ENCODE measurements at places on chromosomes 4 and X.

GRCh38 chrX:44580466-44580865 lies 37.8 kb upstream of the FUNDC1 start:
- no peak for DNase-seq

DNA sequence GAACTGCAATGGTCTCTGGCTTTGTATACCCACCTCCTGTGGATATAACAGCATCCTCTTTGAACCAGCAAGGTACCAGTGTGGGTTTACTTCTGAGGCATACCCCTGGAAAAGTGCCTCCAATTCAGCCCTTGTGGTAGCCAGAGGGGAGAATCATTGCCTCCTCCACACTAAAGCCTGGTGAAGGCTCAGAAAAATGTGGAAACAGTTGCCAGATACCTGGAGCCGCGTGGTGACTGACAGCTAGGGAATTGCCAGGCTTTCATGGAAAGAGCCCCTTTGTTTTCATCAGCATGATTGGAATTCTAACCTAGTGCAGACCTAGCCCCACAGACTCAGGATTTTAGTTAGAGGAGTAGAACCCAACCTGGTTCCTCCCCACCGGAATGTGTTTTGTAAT lies 168.6 kb upstream of the KLF3 start:
- DNase-seq, result no peak

DNA sequence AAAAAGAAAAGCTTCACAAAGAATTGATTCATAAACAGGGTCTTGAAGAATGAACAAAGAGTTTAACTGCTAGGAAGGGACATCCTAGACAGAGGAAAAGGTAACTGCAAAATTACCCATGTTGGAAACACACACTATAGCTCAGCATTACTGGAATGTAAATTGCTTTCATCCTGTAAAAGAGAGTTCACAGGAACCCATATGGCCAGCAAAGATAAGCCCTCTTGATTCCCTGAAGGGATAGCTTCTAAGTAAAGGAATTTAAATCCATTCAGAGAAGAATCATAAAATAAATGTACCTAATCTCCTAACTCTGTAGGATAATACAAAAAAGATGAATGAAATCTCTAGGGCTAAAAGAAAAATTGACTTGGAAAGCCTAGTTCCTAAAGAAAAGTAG lies 107.1 kb upstream of the INTU start:
- no peak for DNase-seq

- no peak for DNase-seq
These were observed 27.4 kb downstream of the GAB1 start for GRCh38 chr4:143364063-143364462.

- peak; percentile 42 for DNase-seq
These were observed at the start of gene TADA2B for GRCh38 chr4:7043284-7044136. TSS of gene TADA2B (plus strand) at chr4:7043372. CDS start at chr4:7043580, 208 bp downstream.

- no peak for DNase-seq
These were observed 117.5 kb downstream of the ZNF330 start for GRCh38 chr4:141338238-141338637.

DNA sequence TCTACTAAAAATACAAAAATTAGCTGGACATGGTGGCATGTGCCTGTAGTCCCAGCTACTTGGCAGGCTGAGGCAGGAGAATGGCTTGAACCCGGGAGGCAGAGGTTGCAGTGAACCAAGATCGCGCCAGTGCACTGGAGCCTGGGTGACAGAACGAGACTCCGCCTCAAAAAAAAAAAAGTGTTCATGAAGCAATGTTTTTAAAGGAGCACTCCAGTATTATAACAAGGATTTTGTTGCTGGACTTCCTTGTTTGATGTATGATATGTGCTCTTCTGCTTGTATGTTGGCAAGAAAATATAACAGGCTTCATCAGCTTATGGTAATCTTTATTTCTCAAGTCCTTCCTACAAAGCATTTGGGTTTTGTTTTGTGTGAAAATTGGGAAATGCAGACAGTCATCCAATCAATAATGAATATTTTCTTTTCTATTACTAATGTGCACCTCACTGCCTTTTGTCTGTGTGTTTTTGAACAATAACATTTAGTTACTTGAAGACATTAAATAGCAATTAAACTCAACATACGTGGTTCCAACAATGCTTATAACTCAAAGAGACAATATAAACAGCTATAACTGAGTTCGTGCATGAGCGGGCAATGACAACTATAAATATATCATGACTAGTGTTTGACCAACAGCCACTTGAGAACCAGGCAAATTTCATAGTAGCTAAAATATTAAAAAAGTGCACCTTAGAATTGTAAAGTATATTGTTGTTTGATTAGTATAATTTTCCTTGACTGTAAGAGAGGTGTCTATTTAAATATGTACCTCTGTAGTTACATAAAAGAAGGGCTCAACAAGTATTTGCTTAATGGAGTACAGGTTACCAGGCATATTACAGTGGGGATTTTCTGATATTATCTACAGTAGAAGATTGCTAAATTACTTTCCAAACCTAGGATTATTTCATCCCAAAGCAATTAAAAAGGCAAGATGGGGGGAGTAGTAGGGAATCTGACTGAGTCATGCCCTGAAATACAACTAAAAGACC lies 210.7 kb downstream of the PPP3CA start:
- DNase-seq, result no peak

GRCh38 chrX:7076245-7076661 lies 71.3 kb upstream of the STS start:
- no peak for DNase-seq

DNA sequence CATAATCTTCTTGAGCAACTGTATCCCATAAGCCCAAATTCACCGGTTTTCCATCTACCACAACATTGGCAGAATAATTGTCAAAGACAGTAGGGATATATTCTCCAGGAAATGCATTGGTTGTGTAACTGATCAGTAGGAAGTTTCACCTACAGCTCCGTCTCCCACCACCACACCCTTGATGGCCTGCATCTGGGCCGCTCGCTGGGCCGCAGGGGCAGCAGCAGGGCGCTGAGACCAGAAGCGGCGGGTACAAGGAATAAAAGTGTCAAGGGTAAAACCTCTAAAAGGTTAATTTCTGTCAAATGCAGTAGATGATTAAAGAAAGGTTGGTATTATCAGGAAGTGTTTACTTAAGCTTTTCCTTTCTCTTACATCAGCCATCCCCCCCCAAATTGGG lies 167.6 kb upstream of the DKK2 start:
- no peak for DNase-seq

- peak; percentile 17 for DNase-seq
These were observed 1.8 kb downstream of the CPEB2 start for GRCh38 chr4:15003891-15004738.

- DNase-seq, result no peak
These were observed 782 bp downstream of the PITX2 start for GRCh38 chr4:110621839-110622751.

- no peak for DNase-seq
These were observed 357.0 kb upstream of the AADAT start for GRCh38 chr4:170446782-170447181.

DNA sequence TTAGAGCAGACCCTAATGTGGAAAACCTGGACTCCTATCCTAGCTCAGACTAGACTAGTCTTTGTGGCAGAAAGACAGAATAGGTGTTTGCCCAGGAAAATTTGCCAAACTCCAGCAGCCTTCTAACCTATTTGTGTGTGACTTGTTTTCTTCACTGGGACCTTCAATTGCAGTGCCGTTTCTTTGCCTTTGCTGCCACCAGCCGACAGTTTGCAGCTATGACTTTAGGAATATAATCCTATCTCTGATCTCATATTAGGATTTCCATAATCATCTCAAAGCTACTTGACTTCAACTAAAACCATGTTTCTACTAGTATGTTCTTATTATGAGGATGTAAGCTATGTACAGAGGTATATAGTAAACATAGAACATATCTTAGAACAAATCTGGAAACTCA lies 60.2 kb upstream of the PGAM4 start:
- DNase-seq, result no peak

DNA sequence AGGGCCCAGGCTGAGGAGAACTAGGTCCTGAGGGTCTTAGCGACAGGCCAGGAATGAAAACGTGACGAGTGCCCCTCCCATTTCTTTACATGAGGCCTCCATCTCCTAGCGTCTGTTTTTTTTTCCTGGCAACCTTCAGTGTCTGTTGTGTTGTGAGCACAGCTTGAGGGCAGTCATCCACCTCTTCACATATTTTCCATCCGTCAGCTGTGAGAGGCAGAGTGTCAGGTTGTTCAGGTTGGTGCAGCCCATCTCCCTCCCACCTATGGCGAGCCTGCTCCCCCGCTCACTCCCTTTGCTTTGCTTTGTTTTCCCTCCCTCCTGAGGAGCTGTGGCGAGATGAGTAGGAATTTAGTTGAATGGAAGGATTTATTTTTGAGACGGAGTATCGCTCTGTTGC lies 51.7 kb upstream of the CHRNA9 start:
- DNase-seq, result no peak

All from stimulated activated CD4-positive, alpha-beta T cell treated with anti-CD3 and anti-CD28 coated beads, Interleukin-1b, Interleukin-23, amount 100 ng/mL, for 4 hours (primary cell).